ENCODE measurements at places on chromosomes 2 and 18.

- no peak for DNase-seq
These were observed 1.0 kb downstream of the IMPACT start for GRCh38 chr18:24427484-24427883.

GRCh38 chr2:213232649-213233437, 51.4 kb upstream of the SPAG16 start:
- peak; percentile 98 for DNase-seq

GRCh38 chr2:126914811-126915500, 16.3 kb downstream of the TEX51 start:
- no peak for DNase-seq

GRCh38 chr2:41741951-41742595, 305.7 kb upstream of the PKDCC start:
- DNase-seq, result peak; percentile 15

DNA sequence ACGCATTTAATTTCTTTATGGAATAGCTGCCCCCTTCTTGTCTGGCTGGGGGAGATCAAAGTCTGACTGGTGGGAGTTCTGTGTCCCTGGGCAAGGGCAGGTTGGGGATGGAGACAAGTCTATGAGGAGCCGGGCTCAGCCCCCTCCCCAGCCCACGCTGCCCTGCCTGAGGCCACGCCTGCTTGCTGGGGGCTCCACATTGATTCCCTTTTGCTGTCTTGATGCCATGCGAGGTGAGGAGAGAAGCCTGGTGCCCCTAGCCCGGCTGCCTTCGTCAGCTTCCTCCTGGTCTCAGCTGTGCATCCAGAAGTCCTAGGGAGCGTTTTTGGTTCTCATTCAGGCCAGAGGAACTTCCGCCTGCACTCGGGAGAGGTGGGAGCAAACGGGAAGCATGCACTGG, 247.9 kb downstream of the NDUFA10 start:
- no peak for DNase-seq

DNA sequence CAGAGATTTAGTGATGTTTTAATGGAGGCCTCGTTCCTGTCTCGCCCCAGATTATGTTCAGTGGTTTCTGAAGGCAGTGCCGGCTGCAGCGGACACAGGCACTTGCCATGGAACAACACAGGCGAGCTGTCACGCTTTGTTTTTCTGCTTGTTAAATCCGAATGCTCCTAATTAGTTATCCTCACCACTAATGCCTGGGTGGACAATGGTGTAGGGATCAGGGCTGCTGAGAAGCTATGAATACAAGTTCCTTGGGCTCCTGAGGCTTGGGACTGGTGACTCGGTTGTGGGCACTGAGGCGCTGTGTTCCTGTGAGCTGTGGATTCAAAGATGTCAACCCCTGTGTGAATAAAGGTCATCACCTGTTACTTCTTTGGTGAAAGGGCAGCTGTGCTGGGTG, 123.5 kb downstream of the PLEKHM3 start:
- DNase-seq, result no peak

DNA sequence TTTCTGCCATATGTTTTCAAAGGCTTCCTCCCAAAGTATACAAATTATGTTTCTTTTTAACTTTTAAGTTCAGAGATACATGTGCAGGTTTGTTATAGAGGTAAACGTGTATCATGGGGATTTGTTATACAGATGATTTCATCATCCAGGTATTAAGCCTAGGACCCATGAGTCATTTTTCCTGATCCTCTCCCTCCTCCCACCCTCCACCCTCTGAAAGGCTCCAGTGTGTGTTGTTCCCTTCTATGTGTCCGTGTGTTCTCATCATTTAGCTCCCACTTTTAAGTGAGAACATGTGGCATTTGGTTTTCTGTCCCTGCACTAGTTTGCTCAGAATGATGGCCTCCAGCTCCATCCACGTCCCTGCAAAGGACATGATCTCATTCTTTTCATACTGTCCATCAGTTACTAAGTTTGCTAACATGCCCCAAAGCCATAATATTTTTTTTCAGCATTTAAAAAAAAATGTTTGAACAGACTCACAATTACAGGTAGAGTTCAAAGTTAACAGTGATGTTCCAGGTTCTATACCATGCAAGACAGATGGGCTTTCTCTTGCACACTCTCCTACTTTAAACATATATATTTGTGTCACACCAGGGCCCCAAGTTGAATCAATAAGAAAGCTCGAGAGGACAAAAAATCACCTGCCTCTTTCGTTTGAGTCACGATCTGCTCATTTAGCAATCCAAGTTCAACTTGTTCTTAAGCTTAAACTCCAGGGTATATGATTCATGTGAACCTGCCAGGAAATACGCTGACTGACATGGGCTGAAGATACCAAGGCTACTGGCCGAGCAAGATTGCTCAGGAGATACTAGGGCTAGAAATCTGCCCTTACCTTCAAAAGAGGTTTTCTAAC, 77.6 kb downstream of the AP1S3 start:
- no peak for DNase-seq

DNA sequence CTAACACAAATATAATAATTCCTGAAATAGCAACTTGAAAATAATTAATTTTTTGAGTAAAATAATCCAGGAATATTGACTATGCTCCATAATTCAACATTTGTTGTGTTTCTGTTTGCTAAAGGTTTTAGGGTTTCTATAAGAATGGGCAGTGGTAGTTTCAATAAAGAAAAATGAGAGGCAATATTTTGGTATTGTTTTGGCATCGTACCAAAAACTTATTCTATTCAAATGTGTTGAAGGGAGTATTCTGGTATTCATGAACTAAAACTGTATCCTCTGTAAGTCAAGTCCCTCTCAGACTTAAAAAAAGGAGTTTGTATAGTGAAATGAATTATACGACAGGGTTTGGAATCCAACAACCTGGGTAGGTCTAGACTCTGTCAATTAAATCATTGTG, 1245.6 kb upstream of the CELF4 start:
- DNase-seq, result no peak

- no peak for DNase-seq
These were observed 182.8 kb downstream of the PIK3C3 start for GRCh38 chr18:42137693-42138375.

- no peak for DNase-seq
These were observed 538.9 kb upstream of the REG3G start for GRCh38 chr2:78486565-78486964.

DNA sequence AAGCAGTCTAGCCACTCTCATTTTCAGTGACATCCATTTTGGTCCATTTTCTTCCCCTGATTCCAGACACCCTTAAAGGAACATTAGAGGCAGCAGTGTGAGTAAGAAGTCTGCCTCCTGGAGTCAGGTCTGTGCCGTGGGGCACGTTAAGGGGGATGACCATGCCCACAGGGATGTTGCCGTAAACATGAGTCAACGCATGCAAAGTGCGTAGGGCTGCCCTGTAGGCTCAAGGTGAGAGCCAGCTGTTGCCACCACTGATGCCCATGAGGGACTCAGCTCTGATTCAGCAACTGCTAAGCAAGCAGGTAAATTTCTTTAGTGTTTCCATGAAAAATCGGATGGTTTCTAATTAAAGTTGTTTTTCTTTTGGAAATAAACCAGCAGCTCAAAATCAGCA, 61.4 kb upstream of the TFCP2L1 start:
- DNase-seq, result no peak

DNA sequence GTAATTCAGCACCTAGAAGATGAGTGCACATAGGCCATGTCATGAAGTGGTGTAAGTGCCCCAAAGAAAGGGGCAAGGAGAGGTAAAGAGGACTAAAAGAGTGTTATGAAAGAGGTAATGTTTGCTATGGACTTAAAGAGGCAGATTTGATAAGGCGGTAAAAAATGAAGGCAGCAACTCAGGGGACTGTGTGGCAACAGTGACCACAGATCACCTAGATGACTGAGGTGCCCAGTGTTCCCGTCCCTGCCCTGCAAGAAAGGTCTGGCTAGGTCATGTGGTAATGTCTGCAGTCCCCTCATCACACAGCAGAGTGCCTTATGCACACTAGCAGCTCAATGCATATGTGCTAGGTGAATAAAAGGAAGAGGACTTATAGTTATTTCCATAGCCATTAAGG, 356.8 kb downstream of the LRRTM1 start:
- DNase-seq, result no peak

GRCh38 chr2:3292416-3292815, 85.2 kb downstream of the EIPR1 start:
- no peak for DNase-seq

- no peak for DNase-seq
These were observed 81.4 kb upstream of the VRK2 start for GRCh38 chr2:57965219-57965618.

GRCh38 chr2:20425884-20426283, 21.0 kb upstream of the RHOB start:
- no peak for DNase-seq

DNA sequence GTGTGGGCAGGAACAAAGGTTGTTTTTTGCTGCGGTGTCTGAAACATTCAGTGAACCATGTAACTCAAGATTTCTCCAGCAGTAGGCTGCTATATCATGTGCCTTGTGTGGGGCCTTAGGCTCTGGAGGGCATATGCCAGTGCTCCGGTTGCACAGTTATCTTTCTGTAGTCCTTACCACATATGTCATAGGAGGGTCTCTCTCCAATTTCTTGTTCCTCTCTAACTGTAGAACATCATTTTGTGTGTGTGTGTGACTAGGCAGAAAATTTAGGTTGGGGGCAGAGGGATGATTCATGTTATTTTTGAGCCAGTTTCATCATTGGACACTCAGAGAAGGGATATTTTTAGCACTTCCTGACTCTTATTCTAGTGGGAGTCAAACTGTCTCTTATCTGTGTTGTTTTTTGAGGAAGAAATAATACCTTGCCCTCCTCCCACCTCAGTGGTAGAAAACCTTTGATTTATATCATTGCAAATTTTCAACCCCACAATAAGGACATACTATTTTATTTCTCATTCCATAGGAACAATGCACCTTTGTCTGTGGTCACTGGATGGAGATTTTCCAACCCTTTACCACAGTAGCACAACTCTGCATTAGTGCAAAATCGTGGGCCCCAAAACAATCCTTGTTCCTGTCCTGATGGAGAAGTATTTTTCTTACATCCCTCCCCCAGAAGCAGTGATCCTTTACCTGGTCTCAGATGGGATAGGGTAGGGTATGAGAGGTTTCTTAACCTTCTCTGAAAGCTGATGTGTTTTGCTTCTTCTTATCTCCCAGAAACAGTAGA, 113.9 kb downstream of the CCDC74A start:
- DNase-seq, result no peak

DNA sequence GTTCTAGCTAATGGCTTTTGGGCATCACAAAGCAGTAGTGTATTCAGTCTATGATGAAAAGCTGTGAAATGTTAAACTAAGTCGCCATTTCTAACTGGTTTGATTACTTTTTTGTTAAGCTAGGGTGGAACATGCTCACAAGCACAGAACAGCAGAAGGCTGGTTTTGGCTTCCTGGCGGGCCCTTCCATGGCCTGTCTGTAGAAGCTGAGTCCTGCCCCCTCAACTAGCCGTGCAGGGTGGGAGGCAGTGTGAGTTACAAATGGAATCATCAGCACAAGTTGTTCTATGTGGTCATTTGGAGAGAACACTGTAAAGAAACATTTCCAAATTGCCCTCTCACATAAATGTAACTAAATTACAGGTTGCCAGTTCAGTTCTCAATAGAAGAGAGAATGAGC, 290.8 kb downstream of the ALPK2 start:
- no peak for DNase-seq

DNA sequence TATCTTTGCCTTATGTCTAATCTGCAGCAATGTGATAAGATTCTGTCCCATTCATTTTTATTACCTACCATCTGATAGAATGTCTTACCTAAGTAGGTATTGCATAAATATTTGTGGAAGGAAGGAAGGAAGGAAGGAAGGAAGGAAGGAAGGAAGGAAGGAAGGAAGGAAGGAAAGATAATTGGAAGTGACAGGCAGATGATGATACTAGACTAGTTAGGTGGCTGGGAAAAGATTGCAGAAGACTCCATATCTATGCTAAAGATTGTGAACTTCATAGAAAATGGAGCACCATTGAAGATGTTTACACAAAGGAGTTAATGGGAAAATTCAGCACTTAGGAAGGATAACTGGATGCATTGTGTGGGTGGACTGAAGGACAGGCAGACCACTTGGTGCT, 909.0 kb downstream of the EPHA4 start:
- DNase-seq, result no peak

- DNase-seq, result no peak
These were observed 138.6 kb upstream of the ZC3H15 start for GRCh38 chr2:186347472-186347871.

GRCh38 chr2:217912098-217913024, 90.4 kb downstream of the TNS1 start:
- no peak for DNase-seq

- no peak for DNase-seq
These were observed 34.2 kb downstream of the SCTR start for GRCh38 chr2:119490106-119490505.

- no peak for DNase-seq
These were observed 269.8 kb downstream of the TNS1 start for GRCh38 chr2:217732992-217733391.
